Cortex of kidney (tissue), 1 donor: ENCODE measurements at places on chromosomes 5 and 9.

DNA sequence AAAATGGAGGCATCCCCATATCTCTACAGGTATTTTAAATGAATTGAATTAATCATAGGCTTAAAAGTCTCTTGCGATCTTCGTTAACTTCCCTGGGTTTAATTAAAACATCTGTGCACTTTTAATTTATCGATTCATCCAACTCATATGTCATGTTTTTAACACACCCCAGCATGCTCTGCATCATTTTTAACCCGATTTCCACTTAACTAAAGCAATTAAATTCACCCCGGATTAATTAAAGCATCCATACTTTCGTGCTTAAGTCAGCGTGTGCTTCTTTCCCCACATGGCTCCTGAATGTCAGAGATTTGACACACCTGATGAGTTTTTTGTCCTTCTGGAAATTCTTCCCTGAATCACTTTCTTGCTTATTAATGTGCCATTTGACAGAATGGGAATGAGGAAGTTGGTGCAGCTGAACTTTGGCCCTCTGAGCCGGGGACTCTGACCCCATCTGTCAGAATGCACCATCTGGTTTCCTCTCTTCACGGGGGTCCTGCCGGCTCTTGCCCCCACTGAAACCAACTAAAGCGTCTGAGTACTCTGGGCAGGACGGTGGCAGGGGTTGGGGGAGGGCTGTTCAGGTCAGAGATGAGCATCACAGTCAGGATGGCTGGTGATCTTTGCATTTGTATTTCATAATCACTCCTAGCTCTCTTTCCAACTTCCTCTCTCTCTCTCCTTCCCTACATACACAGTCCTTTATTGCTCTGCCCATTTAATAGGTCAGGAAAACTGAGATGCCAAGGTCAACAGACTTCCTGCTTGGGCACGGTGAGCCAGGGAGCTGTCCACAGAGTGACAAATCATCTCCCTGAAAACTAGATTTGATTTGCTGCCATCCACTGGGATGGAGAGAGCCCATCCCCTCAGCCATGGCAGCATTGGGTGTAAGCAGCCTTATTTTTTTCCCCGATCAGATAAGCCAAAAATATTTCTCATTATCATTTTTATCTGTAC is 180.3 kb upstream of the WWC1 start:
- no peak for DNase-seq

DNA sequence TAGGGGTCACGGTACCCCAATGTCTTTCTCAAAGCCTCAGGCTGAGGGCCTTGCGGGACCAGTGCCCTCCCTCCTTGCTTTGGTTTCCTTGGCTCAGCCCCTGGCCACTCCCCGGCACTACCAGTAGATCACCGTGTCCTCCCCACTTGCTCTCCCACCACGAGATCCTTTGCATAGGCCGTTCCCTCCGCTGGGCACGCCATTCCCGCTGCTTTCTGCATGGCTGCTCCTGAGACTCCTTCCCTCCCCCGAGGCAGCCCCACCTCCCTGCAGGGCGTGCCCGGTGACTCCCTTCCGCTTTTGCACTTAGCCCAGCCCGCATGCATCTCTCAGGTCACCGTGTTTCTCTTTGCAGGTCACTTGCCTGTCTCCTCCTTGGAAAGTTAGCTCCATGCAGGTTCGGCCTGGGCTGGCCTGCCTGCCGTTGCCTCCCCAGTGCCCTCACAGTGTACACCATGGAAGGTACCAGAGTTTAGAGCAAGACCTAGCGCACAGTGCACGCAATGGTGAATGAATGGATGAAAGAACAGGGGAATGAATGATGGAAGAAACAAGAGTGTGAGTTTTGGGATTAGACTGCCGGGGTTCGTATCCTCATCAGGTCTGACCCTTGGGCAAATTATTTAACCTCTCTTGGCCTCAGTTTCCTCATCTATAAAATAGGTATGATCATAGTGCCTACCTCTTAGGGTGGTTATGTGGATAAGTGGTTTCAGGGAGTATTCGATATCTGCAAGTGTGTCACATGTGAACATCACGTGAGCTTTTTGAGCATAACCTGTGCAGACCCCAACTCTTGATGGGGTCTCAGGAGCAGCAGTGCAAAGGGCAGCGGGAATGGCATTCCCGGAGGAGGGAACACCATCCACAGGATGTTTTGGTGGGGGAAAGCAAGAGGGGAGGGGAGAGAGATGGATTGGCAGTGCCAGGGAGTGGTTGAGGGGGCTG is 214.3 kb downstream of the C9orf50 start:
- no peak for DNase-seq

GRCh38 chr5:142036918-142037317 is 24.1 kb upstream of the GNPDA1 start:
- DNase-seq = no peak

DNA sequence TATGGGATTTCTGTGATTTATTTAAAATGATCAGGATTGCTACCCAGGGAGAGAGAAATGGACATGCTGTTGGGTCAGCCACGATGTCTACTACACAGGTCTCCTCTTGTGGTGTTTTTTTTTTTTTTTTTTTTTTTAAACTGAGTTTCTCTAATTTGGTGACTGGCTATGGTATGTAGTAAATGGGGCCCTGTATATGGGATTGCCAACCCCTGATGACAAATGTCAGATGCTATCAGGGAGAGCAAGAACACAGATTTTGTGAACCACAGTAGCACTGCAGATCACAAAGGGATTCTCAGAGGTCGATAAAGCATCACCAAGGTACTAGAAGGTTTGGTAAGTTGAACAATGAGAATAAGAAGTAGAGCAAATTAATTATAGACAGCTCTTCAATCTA is 16.5 kb upstream of the TNFAIP8 start:
- no peak for DNase-seq

DNA sequence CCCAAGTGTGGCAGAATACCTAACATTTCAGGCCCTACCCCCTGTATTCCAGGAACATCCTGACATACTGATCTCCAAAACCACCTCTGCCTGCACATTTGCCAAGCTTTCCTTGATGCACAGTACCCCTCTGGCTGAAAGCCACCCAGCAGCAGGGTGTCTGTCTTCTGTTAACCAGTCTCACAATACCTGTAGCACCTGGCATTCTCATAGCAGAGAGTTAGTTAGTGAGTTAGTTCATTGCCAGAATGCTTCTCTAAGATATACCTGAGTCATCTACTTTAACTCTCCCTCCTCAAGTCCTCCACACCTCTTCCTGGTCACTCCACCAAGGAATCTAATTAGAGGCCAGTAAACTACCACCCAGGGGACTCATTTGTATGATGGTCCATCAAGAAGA is 46.1 kb upstream of the IL7R start:
- DNase-seq = no peak

GRCh38 chr5:74640954-74641734 is 616 bp upstream of the ENC1 start:
- no peak for DNase-seq

DNA sequence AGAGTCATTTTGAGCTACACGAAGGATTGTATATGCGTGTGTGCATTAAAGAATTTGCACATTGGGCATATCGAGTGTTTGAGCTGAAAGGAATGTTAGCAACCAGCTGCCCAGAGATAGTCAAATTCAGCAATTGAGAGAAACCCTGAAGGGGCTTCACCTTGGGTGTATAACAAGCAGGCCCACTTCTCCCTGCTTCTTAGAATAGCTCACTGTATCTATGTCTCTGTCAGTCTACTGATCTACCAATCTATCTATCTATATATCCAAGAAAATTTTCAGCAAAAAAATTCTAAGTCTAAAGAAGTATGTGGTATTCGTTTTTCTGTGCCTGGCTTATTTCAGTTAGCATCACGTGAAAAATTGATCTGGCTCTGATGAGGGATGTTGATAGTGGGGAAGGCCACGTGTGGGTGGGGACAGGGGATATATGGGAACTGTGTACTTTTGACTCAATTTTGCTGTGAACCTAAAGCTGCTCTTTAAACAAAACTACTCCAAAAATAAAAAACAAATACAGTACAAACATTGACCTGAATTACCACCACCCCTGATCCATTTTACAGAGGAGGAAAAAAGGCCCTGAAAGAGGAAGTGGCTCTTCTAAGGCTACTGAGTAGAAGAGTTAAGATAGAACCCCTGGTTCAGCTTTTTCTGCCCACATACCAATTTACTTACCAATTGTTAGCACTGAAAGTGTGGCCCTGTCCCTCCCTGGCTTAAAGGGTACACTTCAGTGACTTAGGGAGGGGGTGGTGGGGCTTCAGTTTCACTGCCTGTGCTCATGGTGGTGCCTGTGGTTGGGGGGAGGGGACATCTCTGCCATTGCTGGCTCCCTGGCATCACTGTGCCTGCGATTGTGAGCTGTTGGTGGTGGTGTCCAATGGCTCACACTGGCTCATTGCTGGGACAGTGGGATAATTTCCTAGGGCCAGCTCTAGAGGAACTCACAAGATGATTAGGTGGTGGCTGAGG is 141.8 kb downstream of the DOCK2 start:
- no peak for DNase-seq

GRCh38 chr9:4985386-4986266 is 554 bp downstream of the JAK2 start:
- DNase-seq = no peak

DNA sequence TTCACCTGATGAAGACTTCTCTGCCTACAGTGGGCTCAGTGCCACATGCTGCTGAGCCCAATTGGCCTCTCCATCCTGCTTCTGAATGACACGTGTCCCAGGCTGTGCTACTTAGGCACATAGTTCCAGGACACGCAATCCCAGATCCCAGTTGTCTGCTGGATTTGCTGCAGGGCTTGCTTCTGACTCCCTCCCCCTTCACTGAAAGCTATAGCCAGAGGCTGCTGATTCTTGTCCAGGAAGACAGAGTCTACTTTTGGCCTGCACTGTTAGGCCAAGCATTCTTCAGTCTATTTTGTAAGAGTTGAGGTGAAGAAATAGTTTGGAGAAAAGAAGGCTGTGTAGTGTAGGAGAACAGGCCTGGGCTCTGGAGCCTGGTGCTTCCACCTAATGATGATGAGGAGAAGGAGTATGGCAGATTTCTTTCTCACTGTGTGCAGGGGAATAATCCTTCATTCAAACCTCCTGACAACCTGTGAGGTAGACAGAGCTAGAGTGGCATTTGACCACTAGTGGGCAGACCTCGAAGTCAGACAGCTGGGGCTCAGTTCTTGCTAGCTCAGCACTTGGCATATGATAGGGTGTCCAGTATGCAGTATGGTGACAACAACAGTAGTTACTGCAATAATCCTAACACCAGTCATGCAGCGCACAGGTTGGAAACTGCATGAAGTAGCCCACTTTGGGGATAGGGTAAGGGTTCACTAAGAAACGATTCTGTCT is 19.5 kb upstream of the ASPN start:
- DNase-seq = no peak

GRCh38 chr5:23012842-23013241 is 159.7 kb upstream of the CDH12 start:
- DNase-seq = no peak

DNA sequence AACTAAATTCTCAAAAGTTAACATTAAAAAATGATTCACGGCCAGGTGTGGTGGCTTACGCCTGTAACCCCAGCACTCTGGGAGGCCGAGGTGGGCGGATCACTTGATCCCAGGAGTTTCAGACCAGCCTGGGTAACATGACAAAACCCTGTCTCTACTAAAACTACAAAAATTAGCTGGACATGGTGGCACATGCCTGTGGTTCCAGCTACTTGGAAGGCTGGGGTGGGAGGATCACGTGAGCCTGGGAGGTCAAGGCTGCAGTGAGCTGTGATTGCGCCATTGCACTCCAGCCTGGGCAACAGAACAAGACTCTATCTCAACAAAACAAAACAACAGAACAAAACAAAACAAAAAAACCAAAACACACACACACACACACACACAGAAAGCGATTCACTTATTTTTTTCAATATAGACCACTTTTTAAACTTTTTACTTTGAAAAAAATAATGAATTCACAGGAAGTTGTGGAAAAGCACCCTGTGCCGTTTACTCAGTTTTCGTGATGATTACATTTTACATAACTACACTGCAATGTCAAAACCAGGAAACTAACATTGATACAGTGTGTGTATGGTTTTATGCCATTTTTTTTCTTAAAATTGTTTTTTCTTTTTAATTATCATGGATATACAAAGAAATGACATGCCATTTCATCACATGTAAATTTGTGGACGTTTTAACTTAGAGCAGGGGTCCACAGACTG is 73.7 kb downstream of the TENT4A start:
- DNase-seq = no peak

DNA sequence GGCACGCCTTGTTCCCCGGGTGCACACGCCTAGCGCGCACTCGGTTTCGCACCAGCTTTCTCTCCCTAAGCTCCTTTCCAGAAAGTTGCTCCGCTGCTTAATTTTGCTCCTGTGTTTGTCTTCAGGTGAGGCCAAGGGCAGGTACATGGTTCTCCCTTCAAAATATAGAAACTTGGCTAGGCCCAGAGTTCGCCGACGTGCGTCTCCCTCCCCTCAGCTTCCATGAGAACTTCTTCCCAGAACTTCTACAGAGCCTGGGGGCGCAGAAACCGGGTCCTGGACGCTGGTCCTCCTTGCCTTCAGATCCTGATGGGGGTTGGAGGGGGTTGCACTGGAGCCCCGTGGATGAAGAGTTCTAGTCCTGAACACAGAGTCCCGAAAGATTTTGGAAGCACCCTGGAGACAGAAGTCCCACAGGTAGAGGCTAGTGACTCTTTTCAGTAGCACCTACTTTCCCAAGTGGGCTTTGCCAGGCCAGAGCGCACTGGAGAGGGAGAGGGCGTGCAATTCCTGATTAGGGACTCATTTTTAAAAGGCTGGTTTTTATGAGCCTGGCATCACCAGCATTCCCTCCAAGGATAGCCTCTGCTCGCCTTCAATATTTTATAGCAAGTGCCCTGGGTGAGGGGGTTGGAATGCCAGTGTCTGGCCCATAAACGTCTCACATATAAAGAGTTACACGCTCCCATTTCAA is 128.4 kb downstream of the TMEM174 start:
- DNase-seq = no peak

DNA sequence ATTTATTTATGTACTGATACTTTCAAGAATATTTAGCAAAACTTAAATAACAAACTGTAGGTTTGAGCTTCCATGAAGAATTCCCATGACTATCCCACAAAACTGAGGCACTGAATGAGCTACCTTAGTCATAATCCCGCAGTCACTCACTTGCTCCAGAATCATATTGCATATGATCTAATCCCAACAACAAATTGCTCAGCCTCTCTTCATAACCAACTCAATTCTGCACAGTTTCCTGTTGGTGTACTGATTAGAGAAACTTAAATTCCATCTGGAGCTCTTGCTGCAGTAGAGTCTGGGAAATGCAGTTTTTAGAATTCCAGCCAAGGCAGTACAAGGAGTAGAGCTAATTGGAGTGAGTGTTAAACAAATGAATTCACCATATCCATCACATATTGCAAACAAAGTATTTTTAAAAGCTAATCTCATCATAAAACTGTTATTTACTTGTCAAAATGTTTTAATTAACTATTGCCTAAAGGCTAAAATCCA is 35.7 kb upstream of the CDH18 start:
- no peak for DNase-seq

DNA sequence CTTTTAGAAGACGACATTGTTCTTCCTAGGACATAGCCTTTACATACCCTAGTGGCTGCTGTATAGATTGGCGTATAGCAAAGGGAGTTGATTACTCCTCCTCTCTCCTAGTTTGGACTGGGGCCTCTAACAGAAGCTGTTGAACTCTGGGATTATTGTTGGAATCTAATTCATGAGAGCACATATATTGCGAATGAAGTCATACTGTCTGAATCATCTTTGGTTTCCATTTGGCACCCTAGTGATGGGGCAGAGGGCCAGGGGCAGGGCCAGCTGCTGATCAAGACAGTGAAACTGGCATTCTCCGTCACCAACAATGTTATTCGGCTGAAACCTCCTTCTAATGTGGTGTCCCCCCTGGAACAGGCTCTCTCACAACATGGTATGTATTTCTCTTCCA is 40.3 kb downstream of the NUP188 start:
- no peak for DNase-seq
